ENCODE measurements at places on chromosomes 13 and 19. TPM values are rescaled to one million over a fixed set of nuclear protein-coding genes. Genes with fewer than 3 reads are reported as not detected.
A peak's percentile ranks its signal among the peaks of the same experiment; 100 is the strongest.

The PRSS57 gene
- total RNA-seq = not detected

The DCUN1D2 gene
- total RNA-seq = 18.9 TPM

The MEIOSIN gene
- 0.48 TPM for total RNA-seq

The DLL3 gene
- total RNA-seq = 0.97 TPM

The GPC5 gene
- total RNA-seq = 0.11 TPM

The CEACAM4 gene
- not detected for total RNA-seq

The FFAR3 gene
- 5.1 TPM for total RNA-seq

The CEACAM19 gene
- 2.2 TPM for total RNA-seq

The ZNF628 gene
- 14.2 TPM for total RNA-seq

The C19orf33 gene
- not detected for total RNA-seq

GRCh38 chr19:7897292-7897691 is 6.4 kb upstream of the MAP2K7 start:
- no peak for DNase-seq

GRCh38 chr13:110340812-110341444 is 33.8 kb downstream of the COL4A2 start:
- peak; percentile 54 for DNase-seq

- DNase-seq = no peak
Measured at GRCh38 chr19:38190061-38190460, 34.0 kb downstream of the DPF1 start.

GRCh38 chr13:32472194-32472621 is 44.3 kb upstream of the N4BP2L1 start:
- DNase-seq = no peak

DNA sequence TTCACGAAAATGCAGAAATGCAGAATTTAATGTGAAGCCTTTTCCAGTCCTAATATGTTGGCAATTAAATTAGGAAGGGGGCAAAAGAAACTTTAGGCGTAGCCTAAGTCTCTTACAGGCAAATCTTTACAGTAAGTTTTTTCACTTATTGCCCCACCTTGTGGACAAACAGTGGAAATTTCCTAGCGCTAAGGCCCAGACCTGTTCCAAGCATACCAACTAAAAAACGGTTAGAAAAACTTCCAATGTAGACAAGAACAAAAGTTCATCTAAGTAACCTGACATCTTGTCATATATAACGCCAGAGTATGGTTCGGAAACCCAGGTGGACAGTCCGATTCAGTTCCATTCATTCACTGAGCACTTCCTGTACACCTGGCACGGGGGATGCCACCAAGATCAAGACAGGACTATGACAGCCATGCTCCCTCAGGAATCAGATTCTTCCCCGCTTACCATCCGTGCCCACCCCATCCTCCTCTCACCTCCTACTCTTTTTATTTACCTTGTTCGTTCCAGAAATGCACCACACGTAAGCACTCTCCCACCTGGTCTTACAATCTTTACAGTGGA is 4.9 kb downstream of the ZAR1L start:
- no peak for DNase-seq

GRCh38 chr13:28357911-28358433 is 137.0 kb downstream of the FLT1 start:
- DNase-seq = no peak

- no peak for DNase-seq
Measured at GRCh38 chr13:36683701-36684100, 9.9 kb downstream of the SERTM1 start.

DNA sequence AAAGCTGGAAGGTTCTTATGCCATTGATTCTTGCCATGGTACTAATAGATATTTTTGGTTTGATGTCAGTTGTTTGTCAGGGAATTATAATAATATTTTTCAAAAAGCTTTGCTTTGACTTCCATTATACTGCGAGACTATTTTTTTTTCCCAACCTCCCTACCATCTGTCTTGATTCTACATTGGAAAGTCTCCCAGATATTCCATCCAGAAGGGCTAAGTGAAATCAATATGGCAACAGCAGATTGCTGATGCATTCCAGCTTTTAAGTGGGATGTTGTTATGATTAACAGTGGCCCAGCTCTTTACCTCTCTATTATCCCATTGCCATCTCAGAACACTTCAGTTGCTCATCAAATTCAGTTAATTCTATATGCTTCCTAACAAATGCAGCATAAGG is 247.4 kb downstream of the OXGR1 start:
- DNase-seq = no peak

GRCh38 chr13:39451301-39451700 is 151.7 kb downstream of the LHFPL6 start:
- DNase-seq = no peak

GRCh38 chr19:37452500-37453245 is 14.6 kb downstream of the ZNF569 start:
- no peak for DNase-seq

GRCh38 chr13:79314652-79315051 is 91.4 kb downstream of the RBM26 start:
- no peak for DNase-seq

- DNase-seq = peak; percentile 93
Measured at GRCh38 chr19:39502640-39503417, 4.1 kb downstream of the DLL3 start.

DNA sequence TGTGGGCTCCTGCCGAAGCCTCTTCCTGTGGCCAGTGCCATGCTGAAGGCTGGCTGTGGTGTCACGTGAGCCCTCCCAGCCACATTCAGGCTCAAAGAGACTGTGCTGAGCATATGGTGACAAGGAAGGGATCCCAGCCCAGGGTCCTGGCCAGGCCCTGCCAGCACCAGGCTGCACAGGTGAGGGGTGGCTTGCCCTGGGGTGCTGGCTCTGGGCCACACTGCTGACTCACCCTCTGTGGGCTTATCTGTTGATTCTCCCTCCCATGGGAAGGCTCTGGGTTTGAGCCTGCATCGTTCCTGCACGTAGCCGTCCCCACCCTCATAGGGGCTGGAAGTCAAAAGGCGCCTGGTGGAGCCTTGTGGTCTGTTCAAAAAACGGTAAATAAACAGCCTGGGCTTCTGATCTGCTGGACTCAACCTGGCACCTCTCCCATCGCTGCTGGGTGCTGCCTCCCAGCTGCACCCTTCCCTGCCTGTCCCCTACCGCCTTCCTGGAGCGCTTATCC is 31.1 kb downstream of the DNM2 start:
- no peak for DNase-seq

DNA sequence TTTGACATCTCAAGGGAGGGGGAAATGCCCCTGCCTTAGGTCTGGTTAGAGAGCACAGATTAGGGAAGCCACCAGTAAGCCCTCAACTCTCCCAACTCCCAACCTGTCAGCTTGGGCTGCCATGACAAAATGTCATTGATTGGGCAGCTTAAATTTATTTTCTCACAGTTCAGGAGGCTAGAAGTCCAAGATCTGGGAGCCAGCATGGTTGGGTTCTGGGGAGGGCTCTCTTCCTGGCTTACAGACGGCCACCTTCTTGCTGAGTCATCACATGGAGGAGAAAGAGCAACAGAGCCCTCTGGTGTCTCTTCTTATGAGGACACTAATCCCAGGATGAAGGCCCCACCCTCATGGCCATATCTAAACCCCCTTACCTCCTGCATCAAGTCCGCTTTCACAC is 24.2 kb downstream of the C19orf12 start:
- DNase-seq = no peak

DNA sequence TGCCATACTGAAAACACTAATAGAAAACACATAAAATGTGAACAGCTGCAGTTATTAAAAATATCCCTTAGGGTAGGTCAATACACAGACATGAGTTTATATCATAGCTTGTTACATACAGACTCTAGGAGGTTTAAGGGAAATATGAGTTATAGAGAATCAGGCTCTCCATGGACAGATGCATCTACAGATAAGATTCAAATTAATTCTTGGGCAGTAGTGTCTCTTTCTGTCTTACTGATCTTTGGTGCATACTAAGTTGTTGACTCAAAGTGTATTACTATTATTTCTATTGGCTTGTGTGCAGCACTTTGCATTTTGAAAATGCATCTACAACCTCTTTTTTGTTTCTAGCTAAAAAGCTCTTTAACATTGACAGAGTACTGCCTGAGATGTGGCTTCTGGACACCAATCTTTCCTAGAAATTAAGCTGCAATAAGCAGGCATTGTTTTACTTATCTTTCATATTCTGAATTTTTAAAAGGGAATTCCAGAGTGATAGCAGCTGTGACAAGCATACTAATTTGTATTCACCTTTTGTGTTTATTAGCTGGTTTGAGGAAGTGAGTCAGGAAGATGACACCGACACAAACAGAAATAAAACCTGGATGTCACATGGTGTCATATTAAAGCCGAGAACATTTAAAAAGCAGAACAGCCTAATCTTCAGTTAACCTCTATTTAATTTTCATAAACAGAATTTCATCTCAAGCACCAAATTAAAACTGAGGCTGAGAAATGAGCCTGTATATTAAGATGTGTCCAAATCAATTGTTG is 399.0 kb downstream of the PCDH9 start:
- DNase-seq = no peak

DNA sequence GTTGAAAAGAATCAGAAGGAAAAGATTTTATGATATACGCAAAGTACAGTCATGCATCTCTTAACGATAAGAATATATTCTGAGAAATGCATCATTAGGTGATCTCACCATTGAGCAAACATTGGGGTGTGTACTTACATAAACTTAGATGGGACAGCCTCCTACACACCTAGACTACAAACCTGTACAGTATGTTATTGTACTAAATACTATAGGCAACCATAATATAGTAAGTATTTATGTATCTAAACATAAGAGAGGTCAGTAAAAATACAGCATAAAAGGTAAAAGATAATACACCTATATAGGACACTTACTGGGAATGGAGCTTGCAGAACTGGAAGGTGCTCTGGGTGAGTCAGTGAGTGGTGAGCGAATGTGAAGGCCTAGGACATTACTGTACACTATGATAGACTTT is 254.6 kb downstream of the SPRY2 start:
- DNase-seq = no peak
